ENCODE measurements at places on chromosomes 4 and X.

DNA sequence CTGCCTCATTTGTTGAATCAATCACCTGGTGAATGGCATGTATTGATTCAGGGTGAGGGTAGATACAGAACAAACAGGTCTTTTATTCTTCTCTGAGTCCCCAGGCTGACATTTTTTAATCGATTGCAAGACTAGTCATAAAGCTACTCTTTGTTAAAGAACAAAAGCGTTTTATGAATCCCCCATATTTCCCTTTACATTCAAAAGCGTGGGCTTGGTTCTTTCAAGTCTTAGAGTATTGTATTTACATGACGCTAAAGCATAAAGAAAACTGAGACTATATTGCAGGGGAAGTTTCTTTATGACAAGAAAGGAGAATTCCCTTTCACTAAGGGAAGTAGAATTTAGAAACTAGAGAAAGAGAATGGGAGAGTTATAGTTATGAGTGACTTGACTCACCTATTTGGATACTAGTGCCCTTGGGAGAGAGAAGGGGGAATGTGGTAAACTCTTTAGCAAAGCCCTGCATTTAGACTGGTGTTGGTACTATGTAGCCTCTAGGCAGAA is 69.3 kb upstream of the PDE5A start:
- DNase-seq = no peak

- no peak for DNase-seq
These were observed 245.2 kb upstream of the DIPK2B start for GRCh38 chrX:45445745-45446412.

DNA sequence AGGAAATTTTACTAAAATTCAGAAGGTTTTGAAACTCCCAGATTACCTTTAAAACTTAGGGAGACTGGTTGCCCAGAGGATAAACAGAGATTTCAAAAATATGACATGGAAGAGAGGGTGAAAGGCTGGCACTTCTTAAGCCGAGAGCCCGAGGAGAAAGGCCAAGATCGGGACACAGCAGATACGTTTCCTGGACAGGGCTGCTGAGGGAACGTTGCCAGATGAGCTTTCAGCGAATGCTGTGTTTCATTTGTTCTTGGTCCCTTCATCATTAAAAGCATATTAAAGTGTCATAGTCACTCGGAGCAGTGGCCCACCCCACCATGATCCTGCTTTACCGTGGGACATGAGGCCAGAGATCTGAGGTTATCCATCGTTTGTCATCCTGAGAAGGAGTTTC is 37.9 kb upstream of the STOX2 start:
- no peak for DNase-seq

GRCh38 chrX:8607326-8607725 is 124.6 kb downstream of the ANOS1 start:
- no peak for DNase-seq

- DNase-seq = no peak
These were observed 78.8 kb upstream of the PLAC1 start for GRCh38 chrX:134737061-134737460.

DNA sequence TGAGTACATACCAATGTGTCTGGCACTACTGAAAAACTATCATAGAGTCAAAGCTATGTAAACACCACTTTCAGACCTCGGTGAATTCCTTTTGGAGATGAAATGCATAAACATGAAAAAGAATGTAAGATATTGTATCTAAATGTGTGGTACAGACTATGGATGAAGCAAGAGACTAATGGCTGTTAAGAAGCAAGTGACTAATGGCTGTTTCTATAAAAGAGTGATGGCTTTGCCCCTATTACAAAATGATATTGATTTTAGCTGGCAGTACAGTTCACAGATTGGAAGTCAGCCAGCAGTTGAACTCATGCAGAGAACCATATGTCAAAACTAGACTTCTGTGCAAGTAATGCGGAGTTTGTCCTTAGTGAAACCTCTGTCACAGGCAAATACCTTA is 359.3 kb downstream of the GRXCR1 start:
- no peak for DNase-seq

- no peak for DNase-seq
These were observed 65.8 kb downstream of the ANAPC4 start for GRCh38 chr4:25442863-25443307.

- no peak for DNase-seq
These were observed 568 bp downstream of the FHDC1 start for GRCh38 chr4:152936446-152937335.

DNA sequence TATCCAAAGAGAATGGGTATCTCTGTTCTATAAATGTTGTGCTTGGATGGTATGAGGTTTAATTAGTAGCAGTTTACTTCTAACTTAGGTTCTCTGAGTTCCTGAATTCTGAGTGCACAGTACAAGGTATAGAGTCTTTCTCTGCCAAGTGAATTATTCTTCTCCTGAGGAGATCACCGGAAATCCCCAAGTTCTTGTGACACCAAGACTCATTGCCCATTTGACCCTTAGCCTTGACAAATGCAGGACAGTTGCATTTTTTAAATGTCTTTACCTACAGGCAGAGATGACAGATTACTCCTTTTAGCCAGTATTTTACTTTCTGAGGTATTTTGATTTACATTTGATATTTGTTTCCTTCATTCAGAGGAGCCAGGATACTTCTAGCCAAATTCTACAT is 72.9 kb downstream of the MAOA start:
- DNase-seq = no peak

DNA sequence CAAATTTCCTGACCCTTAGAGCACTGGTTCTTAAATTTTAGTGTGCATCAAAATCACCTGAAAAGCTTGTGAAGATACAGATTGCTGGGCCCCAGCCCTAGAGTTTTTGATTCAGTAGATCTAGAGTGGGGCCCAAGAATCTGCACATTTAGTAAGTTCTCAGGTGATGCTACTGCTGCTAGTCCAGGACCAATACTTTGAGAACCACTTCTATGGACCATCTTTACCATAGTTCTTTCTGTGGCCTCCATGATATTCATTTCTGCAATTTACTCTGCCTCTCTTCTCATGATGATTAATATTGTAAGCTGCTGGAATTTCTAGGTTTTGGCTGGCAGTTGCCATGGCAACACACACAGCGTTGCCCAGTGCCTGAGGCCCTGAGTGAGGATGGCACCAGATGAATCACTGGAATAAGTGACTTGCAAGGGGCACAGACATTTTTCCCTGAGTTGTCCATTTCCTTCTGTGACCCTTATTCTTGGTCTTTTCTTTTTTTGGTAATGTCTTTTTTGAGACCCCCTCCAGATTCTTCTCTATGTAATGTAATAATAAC is 83.6 kb downstream of the PPP1R2C start:
- no peak for DNase-seq

Measured in activated T-helper 9 cell treated with anti-CD3 and anti-CD28 coated beads, Interleukin-2, amount 50 U/mL, for 16 hours (primary cell).